Effector memory CD4-positive, alpha-beta T cell (primary cell): ENCODE measurements at places on chromosomes 7 and 10.
A peak's percentile ranks its signal among the peaks of the same experiment; 100 is the strongest.

DNA sequence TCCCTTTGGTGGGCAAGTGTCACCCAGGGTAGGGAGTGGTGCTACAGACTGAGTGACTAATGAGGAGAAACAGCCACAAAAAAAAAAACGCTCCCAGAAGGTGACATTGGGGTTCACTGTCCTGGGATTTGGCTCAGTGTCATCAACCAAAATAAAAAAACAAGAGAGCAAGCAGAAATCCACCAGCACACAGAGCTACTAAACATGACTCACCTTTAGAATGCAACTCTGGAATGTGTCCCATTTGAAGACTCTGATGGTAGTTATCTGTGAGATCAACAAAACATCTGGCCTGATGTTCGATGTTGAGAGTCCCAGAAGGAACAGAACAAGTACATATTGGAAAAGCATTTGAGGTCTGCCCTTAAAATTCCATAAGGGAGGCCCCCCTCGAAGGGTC is 200.3 kb upstream of the LYZL2 start:
- DNase-seq, result no peak

GRCh38 chr7:76260171-76260703 is 42.2 kb upstream of the HSPB1 start:
- peak; percentile 45 for DNase-seq

DNA sequence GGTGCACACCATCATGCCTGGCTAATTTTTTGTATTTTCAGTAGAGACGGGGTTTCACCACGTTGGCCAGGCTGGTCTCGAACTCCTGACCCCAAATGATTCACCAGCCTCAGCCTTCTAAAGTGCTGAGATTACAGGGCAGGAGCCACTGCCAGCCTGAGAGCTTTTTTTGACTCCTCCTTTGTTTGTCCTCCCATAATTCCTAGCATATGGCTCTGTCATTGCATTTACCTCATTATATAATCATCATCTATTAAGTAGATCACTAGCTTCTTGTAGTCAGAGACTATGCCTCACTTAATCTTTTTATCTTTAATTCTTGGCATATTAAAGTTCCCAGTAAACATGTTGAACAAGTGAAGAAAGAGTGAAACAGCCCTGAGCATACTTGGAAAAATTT is 82.1 kb downstream of the CPEB3 start:
- DNase-seq, result no peak

- DNase-seq, result no peak
Observed at GRCh38 chr10:5492929-5493576, 6.3 kb downstream of the CALML5 start.

- DNase-seq, result no peak
Observed at GRCh38 chr7:56040730-56041129, 10.5 kb downstream of the PSPH start.

DNA sequence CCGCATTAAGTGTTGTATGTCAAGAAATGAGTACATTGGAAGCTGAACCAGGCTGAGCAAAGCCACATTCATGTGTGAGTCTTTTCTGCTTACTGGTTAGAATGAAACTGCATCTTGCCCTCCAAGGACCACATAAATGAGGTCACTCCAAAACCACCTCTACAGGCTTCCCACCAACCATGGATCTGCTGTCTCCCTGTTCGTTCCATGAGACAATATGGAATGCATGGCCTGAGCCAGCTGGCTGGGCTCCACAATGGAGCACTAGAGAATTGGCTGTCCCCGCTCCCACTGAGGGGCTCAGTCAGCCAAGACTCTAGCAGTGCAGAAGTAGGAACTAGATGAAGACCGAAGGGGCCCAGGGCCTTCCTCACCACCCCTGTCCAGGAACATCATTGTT is 120.8 kb downstream of the TNS3 start:
- DNase-seq, result no peak

DNA sequence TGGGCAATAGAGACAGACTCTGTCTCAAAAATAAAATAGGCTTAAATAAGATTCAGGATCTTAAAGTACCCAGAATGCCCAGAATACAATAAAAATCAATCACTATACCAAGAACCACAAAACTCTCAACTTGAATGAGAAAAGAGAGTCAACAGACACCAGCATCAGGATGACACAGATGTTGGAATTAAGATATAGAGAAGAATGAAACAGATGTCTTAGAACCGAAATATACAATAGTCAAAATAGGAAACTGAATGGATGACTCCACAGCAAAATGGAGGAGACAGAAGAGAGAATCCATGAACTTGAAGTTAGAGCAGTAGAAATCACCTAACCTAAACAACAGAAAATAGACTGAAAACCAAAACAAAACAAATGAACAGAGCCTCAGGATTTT is 29.6 kb downstream of the POR start:
- no peak for DNase-seq

DNA sequence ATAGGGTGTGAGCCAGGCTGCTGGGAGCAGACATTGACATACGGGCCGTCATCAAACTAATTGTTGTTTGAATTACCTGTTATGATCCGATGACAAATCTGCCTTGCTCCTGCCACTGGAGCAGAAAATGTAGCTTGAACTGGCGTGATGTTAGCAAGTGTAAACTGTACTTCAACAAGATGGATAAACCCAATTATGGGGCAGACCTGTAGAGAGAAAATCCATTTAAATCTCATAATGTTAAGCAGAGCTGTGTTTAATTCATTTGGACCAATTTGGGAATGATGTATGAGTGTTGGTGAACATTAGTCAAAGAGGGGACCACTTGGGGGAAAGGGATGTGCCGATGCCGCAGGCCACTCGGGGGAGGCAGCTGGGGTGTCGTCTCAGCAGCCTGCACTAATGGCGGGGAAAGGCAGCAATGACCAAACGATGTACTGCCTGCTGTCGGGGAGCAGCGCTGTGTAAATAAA is 27.4 kb downstream of the TCF7L2 start:
- DNase-seq, result no peak

DNA sequence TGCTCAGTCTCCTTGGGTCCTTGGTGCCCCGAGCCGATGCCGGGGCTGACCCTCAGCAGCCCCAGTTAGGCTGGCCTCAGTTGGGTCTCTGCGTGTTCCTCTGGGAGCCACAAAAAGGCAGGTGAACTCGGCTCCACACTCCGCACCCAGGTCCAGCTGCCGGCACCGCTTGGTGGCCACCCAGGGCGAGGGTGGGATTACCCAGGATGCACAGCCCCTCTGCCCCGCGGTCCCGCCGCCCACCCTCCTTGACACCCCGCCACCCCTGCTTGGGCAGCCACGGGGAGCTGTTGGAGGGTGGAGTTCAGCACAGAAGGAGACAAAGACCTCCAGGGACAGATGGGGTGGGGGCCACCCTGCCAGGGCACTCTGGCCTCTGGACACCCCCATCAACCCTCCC is 17.7 kb downstream of the VENTX start:
- no peak for DNase-seq

DNA sequence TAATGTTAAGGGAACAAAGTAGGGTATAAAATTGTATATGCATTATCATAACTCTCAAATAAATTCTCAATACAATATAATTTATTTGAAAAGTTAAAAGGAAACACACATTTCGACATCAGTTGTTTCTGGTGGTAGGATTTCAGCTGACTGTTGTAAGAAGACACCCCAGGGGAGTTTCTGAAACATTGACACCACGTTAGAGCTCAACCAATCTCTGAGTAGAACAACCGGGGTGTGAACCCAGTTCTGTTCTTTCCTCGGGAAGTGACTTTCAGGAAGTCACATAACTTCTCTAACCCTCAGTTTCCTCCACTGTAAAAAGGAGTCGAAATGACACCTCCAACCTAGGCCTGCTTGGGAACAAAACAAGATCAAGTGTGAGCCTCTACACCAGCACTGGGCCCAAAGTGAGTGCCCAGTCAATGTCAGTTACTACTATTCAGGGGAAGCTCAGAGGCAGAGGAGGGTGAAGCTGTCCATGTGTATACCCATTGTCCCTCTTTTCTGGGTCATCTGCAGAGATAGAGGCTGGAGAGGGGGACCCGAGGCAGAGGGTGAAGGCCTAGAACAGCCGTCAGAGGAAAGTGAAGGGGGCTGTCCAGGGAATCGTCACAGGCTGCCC is 67.1 kb downstream of the AOAH start:
- no peak for DNase-seq

GRCh38 chr10:30185916-30186315 is 126.5 kb upstream of the JCAD start:
- no peak for DNase-seq

DNA sequence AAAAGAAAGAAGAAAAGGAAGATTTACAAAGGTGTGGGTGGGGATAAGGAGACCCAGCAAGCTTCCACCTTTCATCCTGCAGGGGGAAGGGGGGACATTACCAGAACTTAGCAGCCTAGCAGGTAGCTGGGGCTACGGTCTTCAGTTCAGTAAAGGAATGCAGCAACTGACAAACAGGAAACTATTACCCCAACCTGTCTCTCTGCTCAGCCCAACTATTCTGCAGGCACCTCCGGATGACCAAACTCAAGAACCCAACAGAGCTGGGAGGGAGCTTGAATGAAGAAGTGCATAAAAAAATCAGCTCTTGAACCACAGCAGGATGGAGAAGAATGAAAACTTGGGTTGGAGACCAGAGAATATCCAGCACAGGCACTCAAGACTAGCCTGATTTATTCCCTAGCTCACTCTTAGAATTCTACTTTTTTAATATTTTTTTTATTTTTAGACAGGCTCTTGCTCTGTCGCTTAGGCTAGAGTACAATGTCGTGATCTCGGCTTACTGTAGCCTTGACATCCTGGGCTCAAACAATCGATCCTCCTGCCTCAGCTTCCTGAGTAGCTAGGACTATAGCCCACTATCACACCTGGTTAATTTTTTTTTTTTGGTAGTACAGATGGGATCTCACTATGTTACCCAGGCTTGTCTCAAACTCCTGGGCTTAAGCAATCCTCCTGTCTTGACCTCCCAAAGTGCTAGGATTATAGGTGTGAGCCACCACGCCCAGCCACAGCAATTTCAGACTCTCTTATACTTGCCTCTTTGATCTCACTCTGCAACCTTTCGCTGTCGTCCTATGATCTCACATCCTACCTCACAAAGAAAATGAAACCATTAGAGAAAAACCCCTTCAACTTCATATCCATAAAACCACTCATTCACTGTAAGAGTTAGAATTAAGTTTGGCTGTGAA is 18.5 kb upstream of the C10orf67 start:
- no peak for DNase-seq

DNA sequence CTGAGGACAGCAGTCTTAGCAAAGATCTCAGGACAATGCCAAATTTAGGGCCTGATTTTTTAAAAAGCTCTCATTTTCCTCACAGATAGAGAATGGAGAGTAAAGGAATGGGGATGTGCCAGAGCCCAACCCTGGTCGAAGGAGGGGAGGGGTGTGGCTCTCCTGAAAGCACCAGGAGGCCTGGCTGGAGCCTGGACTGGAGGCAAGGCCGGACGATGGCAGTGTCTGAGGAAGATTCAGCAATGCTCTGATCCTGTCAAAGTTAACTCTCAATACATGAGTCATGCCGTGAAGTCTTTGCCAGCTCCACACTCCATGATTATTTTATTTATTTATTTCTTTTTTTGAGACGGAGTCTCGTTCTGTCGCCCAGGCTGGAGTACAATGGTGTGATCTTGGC is 108.3 kb downstream of the UPF2 start:
- no peak for DNase-seq

DNA sequence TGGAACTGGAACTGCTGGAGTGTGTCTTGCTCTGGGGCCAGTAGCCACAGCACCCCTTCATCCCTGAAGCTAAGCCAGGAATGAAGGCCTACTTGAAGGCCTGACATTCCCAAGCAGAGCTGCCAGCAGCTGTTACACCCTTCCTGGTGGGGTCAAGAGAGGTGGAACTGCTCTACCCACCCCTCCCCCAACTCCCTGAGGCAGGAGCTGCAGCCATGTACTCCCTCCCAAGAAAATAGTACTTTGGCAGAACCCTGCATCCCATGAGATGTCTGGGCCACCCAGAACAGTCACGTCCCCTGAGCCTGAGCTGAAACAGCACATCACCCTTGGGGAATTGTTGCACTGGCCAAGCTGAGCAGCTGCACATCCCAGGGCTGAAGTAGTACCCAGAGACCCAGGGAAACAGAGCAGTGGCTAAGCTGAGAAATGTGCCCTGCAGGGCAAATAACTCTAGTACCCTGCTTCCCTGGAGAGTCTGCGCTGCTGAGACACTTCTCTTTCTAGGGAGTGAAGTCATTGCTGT is 63.4 kb upstream of the PLA2G12B start:
- DNase-seq, result no peak

- DNase-seq, result no peak
Observed at GRCh38 chr10:73788864-73789658, 3.7 kb downstream of the ZSWIM8 start.

DNA sequence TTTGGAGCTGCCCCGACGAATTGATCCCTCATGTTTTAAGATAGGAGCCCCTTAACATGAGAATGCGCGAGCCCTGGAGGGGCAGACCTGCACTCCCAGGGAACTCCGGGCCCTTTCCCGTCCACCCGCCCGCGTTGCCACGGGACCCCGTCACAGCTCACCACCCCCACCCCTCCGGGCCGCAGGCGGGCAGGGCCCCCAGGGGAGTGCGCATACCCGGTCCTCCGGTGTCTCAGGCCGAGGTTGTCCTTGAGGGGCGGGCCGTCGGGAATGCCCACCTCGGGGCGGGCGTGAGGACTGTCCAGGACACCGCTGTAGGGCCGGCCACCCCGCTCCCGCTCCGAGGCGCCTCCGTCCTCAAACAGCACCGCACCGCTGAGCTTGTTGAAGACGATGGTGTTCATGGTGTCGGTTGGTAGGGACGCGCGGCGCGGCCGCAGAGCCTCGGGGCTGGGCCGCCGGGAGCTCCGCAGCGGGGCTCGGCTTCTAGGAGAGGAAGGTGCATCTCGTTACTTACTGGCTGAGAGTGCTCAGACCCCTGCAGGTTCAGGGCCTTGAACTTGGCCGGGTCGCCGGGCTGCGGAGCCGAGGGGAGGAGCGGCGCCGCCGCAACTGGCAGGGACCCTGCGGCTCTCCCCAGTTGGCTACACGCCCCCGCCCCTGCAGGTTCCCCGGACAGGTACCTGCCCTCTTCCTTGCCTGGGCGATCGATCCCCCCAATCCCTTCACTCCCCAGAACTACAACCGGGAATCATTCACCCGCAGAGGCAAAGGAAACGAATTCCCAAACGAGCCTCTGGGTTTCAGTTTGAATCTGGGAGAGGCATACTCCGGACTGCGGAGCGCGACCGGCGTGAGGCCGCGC is 2.4 kb downstream of the MKX start:
- no peak for DNase-seq

DNA sequence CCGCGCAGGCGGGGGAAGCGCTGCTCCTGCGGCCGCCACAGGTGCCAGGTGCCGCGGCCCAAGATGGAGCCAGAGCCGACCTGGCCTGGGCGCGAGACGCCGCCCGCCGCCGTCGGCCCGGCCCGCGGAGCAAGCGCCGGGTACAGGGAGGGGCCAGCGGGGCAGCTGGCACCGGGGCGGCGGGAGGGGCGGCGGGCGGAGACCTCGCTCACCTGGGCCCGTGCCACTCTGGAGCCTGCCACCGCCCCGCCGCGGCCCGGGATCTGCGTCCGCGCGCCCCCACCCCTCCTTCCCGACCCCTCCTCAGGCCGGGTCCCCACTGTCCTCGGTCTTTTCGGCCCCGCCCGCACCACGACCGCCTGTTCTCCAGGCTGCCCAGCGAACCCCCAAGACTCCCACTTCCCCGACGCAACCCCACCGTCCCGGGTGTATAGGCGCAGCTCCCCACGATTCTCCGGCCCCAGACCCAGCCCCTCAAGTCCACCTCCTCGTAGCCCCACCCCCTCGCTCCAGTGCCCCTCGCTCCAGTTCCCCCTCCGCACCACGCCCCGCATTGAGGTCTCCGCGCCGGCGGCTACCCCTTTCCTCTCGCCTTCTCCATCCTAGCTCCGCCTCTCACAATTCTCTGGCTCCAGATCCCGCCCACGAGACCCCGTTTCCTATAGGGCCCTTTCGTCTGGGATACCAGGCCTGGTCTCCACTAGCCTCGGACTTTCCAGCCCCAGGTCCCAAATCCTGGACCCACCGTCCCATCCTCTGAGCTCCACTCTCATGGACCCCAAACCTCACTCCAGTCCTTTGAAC is at the start of gene GPRIN2:
Gene GPRIN2, minus strand, starts transcription at position 144 of the 804 bp plus-strand sequence. CDS start 5,922 bp downstream, outside the sequence.
- no peak for DNase-seq
